ENCODE measurements at places on chromosomes 6 and 20.

DNA sequence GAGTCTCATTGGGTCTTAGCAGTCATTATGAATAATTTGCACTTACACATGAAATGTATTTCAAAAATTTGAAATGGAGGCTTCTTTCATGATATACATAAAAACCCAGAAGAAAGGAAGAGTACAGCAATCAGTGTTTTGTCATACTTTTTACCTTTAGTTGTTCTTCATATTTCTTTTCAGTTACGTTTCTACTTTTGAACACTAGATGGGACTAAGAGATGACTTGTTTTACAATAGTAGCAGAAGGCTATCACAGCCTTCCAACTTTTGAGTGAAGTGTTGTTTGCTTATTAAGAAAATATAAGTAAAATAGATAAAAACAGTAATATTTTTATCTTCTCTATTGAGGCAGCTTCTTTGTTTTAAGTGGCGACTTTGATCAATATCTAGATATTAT, 58.1 kb downstream of the L3MBTL3 start:
- DNase-seq = no peak

GRCh38 chr20:56187534-56188165, 60.9 kb upstream of the MC3R start:
- no peak for DNase-seq

GRCh38 chr20:35446356-35447078, 8.5 kb upstream of the GDF5 start:
- no peak for DNase-seq

- DNase-seq = no peak
These were observed 21.3 kb upstream of the SCGN start for GRCh38 chr6:25630508-25631278.

- DNase-seq = no peak
These were observed 19.8 kb downstream of the DLL1 start for GRCh38 chr6:170270984-170271593.

DNA sequence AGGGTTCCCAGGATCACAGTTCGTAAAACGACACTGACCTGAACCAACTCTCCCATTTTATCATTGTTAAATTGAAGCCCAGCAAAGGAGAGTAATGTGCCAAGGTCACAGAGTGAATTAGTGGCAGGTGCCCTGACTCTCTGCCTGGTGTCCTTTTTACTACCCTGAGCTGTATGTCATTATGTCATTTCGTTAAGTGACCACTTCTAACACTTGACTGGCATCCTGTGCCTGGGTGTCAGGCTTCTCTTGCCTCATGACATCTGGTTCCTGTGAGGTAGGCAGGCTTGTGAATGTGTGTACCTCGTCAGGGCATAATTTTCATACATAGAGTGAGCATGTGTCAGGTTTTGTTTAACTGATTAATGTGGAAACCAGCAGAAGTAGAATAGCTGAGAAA, 48.6 kb downstream of the RALY start:
- DNase-seq = no peak

GRCh38 chr6:20252311-20252710, 40.0 kb upstream of the MBOAT1 start:
- DNase-seq = no peak

GRCh38 chr6:85314586-85314985, 135.3 kb upstream of the NT5E start:
- no peak for DNase-seq

GRCh38 chr6:88077305-88077704, 29.7 kb downstream of the SPACA1 start:
- DNase-seq = no peak

- no peak for DNase-seq
These were observed 1.8 kb downstream of the TUBB1 start for GRCh38 chr20:59020938-59021551.

- no peak for DNase-seq
These were observed 11.5 kb downstream of the OR2H2 start for GRCh38 chr6:29596381-29596900.

DNA sequence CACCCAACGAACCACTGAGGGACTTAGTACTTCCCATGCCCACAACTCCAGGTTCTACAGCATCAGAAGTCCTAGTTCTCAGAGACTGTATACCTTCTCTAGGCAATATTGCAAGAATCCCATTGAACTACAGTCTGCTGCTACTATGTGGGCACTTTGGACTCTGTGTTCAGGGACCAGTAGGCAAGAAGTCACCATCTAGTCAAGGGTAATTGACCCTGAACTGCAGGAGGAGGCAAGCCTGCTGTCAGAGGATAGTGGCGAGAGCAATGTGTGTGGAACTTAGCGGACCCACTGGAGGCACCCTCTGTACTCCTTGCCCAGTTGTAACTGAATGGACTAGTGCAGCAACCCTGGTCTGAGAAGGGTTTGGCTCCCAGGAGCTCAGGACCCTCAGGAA, 15.7 kb downstream of the HEBP2 start:
- DNase-seq = no peak

Measured in ureter (tissue), 1 donor.